ENCODE measurements at places on chromosomes 3 and 15.

DNA sequence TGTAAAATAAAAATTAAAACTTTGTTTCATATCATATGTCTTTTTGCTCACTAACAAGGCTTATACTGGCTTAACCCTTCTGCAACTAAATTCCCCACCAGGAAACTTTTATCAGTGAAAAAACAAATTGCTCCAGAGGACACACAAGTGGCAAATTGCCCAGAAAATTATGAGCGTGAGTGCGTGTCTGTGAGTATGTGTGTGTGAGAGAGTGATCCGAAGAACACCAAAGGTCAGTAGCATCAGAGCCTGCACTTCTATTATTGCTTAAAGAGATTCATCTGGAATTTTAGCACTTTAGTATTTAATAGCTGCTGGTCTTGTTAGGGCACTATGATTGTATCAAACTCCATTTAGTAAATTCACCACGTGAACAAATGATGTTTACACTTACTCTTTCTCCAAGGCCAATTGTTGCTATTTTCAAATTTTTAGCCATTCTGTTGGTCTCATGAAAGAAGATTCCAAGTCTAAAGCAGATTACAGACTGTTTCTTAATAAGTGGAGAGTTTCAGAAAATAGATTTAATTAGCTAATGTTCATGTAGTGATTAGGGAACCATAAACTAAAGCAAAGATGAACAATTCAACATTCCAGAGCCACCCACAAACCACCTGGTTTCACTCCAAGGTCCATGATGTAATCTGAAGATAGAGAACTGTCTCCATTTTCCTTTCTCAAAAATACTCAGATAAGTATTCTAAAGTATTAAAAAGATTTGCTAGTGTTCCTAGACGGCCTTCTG is 91.1 kb upstream of the IL12A start:
- no peak for DNase-seq

DNA sequence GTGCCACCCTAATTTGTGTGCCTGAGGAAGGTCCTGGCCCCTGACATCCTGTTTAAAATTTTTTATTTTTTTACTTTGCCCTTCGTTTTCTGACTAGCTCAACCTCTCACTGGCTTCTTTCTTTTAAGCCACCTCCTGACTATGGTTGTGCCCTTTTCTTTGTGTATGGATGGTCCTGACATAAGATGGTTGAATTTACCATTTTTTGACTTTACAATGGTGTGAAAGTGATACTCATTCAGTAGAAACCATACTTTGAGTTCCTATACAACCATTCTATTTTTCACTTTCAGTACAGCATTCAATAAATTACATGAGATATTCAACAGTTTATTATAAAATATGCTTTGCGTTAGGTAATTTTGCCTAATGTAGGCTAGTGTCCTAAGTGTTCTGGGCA is 74.3 kb upstream of the PTX3 start:
- no peak for DNase-seq

DNA sequence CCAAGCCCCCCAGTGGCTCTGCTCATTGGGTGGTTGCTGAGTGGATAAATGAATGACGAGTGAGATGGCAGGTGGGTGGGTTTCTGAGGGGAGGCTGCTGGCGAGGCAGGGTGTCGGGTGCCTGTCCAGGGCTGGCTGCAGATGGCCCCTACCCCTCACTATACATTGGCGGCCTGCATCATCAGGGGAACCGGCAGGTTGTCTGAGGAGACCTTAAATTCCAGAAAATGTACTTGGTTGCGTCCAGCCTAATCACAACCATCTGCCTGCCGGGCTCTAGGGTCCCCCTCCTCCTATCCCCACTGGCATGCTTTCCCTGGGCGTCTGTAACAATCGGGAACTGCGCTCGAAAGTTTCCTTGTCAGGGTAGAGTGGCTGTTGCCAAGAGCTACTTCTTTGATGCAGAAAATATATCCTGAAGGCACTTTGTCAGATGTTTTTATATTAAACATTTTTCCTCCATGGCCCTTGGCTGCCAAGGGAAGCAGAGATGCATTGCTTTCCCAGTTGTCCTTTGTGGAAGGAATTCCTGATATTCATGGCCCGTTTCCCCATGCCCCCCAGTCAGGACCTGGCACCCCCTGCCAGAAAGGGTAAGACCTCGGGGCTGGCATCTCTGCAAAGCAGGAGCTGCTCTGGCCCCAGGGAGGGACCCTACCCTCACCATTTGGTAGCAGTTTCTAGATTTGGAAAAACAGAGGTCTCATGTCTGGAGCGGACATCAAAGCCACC is 22.9 kb downstream of the SMAD6 start:
- DNase-seq: no peak

GRCh38 chr3:168475704-168476103 is 380.0 kb upstream of the GOLIM4 start:
- DNase-seq: no peak

DNA sequence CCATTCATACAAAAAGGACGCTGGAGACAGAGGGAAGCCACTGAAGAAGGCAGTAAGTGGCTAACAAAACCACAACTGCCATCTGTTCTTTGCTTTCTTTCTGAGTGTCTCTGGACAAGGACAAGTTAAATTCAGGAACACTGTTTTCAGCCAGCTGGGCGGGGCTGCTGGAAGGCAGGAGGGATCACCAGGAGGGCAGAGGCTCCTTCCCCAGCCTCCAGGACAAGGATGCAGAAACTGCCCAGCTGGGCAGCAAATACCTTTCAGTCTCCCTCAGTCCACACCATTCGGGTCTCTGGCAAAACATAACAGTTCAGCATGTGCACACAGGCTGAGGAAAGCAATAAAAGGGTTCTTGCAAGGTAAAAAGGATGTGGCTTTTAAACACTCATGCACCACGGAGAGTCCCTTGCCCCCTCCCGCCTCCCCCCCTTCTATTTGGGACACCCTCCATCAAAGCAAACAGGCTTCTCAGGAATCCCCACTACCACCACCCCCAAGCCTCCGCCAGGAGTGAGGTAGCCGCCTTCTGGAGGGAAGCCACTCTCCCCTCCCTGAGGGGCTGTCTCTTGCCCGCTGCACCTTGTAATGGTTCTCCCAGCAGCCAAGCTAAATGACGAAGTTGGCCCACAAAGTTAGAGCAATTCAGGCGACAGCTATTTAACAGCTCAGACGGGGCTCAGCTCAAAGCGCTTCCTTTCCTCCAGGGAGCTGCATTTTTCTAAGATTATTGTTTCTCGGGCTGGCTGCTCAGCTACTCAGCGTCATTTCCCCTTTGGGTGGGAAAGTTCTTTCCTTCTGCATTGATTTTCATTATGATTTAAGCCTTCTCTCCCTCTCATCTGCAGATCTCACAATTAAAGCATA is 3.8 kb downstream of the HEG1 start:
- peak; percentile 79 for DNase-seq

GRCh38 chr15:68979816-68980215 is 34.7 kb upstream of the NOX5 start:
- no peak for DNase-seq

GRCh38 chr3:45994419-45995235 is 997 bp downstream of the FYCO1 start:
- DNase-seq: peak; percentile 52

GRCh38 chr3:11574981-11575669 is 68.6 kb downstream of the VGLL4 start:
- DNase-seq: no peak

- DNase-seq: no peak
Measured at GRCh38 chr15:72009222-72009621, 108.7 kb downstream of the MYO9A start.

- no peak for DNase-seq
Measured at GRCh38 chr15:80501476-80501875, 97.3 kb downstream of the ARNT2 start.

- DNase-seq: peak; percentile 93
Measured at GRCh38 chr3:138329127-138329983, at the start of gene NME9. NME9 (minus strand) TSS chr3:138329851; CDS start chr3:138329335, 516 bp downstream.

- DNase-seq: no peak
Measured at GRCh38 chr3:64213962-64214379, 11.3 kb downstream of the PRICKLE2 start.

DNA sequence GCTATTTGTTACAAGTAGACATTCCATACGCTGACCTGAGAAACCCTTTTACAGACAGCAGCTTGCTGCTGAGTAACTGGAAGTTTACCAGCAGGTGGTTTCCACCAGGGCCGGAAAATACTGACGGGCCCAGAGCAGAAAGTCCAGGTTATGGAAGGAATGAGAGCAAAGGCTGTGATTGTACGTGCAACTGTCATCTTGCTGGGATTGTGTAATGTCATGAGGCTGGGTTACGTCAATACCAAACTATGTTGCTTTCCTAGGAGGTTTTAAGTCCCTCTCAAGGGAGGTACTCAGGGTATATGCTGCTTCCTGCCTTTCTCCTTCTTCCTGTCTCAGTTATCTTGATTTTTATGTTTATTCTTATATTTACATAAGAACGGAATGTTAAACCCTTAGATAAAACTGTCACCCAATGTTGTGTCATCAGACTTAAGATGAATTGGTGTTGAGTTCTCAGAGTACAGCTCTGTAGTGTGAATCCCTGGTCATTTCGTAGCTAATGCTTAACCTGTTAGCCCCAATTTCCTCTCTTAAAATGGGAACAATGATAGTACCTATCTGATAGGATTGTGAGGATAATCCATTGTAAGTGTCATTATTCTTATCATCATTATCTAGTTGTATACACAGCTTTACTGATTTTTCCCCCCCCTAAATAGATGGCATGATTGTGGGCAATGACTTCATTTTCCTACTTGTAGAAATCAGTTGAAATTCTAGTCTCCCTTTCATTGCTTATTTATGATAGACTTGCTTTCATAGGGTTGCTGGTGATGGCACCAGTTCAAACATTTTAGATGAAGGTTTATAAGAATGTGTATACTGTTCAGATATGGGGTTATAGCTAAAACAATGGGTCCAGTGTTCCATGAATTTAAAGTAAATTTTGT is 101.4 kb downstream of the FNDC3B start:
- no peak for DNase-seq

GRCh38 chr3:128315313-128315712 is 151.4 kb downstream of the DNAJB8 start:
- no peak for DNase-seq

- DNase-seq: no peak
Measured at GRCh38 chr15:74245342-74245931, 9.3 kb downstream of the CCDC33 start.

- DNase-seq: no peak
Measured at GRCh38 chr15:33639456-33639855, 328.7 kb downstream of the RYR3 start.

DNA sequence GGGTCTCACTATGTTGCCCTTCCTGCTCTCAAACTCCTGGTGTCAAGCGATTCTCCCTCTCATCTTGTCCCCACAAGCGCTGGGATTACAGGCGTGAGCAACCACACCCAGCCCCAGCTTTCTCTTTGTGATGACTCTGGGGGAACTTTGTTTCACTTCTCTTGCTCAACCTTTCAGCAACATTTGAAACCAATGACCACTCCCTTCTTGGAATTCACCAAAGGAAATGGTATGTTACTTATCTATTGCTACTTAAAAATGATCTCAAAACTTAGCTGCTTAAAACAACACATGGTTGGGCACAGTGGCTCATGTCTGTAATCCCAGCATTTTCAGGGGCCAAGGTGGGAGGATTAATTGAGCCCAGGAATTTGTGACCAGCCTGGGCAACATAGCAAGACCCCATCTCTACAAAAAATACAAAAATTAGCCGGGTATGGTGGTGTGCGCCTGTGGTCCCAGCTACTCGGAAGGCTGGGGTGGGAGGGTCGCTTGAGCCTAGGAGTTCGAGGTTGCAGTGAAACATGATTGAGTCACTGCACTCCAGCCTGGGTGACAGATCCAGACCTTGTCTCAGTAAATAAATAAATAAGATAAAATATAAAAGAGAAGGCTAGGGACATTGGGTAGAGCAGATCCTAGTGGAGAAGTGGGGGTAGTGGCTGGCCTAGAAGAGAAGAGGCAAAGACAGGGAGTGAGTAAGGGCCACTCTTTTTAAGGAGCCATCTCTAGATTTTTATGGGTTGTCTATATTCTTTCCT is 10.3 kb upstream of the COPG1 start:
- peak; percentile 59 for DNase-seq

GRCh38 chr3:154304116-154304786 is 20.0 kb downstream of the DHX36 start:
- DNase-seq: no peak

DNA sequence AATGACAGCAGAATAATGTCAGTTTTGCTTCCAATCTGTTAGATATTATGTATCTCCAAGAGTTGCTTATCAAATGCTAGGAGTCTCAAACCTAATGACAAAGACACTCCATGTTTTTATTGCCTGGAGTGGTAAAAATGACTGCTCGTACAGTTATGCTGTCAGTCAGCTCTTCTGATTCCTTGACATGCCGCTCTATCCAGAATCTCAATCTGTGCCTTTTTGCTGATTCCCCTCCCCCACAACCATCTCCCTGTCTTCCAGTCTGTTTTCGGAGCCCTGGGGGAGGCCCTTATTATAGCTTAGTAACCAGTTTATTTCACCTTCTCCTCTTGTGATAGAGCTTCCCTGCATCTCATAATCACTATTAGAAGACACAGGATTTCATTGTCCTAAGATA is 2.6 kb downstream of the MKRN2 start:
- DNase-seq: no peak

- no peak for DNase-seq
Measured at GRCh38 chr3:15218689-15219088, 12.6 kb downstream of the CAPN7 start.

DNA sequence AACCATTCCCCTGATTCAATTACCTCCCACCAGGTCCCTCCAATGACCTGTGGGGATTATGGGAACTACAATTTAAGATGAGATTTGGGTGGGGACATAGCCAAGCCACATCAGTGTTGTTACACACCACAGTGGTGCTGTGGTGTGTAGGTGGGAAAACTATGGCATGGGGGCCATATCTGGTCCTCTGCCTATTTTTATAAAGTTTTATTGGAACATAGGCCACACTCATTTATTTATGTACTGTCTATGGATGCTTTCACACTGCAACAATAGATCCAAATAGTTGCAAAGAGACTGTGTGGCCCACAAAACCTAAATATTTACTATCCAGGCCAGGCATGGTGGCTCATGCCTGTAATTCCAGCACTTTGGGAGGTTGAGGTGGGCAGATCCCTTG is 46.4 kb downstream of the FLNB start:
- DNase-seq: no peak

- DNase-seq: no peak
Measured at GRCh38 chr3:23781051-23781450, 24.7 kb upstream of the UBE2E1 start.

DNA sequence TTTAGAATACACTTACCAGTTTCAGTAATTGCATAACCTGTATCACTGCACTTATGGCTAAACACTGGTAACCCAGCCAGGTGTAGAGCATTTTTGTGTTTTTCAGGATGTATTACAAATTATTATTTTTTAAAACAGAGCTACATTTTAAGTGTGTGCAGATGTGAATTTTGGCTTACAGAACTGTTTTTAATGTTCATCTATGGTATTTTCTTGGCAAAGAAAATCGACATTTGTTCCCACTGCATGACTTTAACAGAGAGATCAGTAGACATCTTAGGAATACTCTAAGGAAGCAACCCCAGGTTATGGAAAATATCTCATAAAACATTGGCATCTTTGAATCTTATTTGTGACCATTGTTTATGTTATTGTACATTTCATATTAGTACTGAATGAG is 73.3 kb downstream of the ATP13A4 start:
- DNase-seq: no peak
